ENCODE measurements at places on chromosomes 11 and 22. TPM values are rescaled to one million over a fixed set of nuclear protein-coding genes. Genes with fewer than 3 reads are reported as not detected.

The LRRN4CL gene
- 0.13 TPM for total RNA-seq

The ALG9 gene
- total RNA-seq, result 38.7 TPM

The SEPTIN3 gene
- 0.55 TPM for total RNA-seq

The DTX4 gene
- total RNA-seq, result 0.08 TPM

The MMP27 gene
- total RNA-seq, result not detected

The ANO9 gene
- total RNA-seq, result 22.0 TPM

The KIF18A gene
- 13.5 TPM for total RNA-seq

The IL18 gene
- total RNA-seq, result not detected

The RNF121 gene
- total RNA-seq, result 48.1 TPM

The KRTAP5-11 gene
- not detected for total RNA-seq

The OR52I2 gene
- not detected for total RNA-seq
